Right renal pelvis (tissue), 4 donors: ENCODE measurements at places on chromosomes 7 and 10. TPM values are rescaled to one million over a fixed set of nuclear protein-coding genes. Genes with fewer than 3 reads are reported as not detected.

GRCh38 chr7:130353196-130353595, 8.6 kb downstream of the CPA5 start:
- no peak for DNase-seq

DNA sequence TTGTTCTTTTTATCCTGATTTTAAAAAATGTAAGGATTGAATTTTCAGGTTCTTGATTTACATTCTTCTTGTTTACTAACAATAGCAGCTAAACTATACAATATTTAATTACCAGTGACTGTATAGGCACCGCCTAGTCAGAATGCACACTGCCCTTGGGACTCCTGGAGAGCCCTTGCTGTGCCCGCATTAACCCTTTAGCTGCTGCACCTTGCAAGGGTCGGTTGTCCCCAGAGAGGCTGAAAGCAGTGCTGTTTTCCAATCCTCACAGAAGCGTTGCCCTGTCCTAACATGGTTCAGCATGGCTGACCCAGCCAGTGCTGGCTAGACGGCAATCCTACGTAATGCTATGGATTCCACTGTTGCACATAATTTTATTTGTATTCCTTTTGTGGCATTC, 102.6 kb downstream of the HECW1 start:
- DNase-seq = no peak

SUN3 gene
- 0.29 TPM for polyA plus RNA-seq

NEUROD6 gene
- not detected for polyA plus RNA-seq

DNA sequence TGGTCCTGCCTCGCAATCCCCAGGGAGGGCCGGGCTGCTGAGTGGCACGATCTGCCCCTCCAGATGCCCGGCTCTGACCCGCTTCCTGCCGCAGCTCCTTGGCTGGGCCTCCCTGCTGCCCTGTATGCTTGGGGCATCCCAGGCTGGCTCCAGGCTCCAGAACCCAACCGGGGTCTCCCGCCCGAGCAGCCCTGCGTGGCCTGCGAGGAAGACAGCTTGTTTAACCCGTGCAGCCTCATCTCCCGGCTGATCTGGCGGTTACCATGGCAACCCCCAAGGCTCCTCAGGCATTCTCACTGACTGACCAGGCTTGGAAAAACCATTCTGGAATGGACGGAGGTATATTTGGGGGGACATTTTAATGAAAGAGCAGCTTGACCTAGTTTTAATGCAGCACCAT, 232.4 kb upstream of the MYO3A start:
- DNase-seq = no peak

DNA sequence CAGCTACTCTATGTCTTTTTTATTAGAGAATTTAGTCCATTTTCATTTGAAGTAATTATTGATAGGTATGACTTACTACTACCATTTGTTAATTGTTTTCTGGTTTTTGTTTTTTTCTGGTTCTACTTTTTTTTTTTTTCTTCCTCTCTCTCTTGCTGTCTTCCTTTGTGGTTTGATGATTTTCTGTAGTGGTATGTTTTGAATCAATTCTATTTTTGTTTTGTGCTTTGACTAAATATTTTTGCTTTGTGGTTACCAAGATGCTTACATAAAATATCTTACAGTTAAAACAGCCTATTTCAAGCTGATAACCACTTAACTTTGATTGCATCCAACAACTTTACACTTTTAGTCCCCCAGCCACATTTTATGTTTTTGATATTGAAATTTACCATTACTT, 3.3 kb upstream of the OR2F2 start:
- no peak for DNase-seq

- no peak for DNase-seq
Measured at GRCh38 chr10:116043304-116043703, 229.7 kb downstream of the GFRA1 start.

ADAM12 gene
- polyA plus RNA-seq = 17.9 TPM

GRCh38 chr7:90972906-90973550, 291.2 kb upstream of the FZD1 start:
- DNase-seq = no peak

DNA sequence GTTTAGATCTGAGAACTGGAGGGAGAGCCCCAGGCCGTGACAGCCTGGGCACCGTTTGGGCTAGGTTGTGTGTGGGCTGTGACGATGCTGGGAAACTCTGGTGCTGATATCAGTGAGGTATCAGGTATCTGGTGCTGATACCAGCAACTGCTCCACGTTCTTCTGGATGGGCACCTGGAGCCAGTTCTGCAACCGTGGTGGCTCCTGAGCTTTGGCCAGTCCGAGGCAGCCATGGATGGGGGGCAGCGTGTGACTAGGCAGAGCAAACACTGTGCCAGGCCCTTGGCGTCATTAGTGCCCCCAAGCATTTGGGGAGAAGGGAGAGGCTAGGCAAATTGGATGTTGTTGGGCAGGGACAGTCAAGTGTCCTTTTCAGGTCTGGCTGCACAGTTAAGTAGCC, 57.9 kb downstream of the ZNF467 start:
- no peak for DNase-seq

- DNase-seq = no peak
Measured at GRCh38 chr7:154757756-154758155, 245.2 kb downstream of the PAXIP1 start.

DNA sequence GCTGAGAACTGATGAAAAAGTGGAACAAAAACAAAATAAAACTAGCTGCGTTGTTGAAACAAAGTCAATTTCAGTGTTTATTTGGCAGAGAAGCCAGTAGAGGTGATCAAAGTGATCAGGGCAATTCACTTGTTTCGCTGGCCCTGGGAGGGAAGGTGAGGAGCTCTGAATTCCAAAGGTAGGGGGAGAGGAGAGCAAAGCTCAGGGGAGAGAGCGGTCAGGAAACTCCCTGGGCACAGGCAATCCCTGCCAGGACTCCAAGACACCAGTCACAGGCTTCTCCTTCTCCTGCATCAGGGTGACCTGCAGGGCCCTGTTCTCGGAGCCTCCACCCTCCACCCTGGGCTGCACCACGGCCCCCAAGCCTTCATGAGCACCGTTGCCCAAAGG, 6.8 kb upstream of the KIAA1217 start:
- DNase-seq = no peak

- DNase-seq = no peak
Measured at GRCh38 chr10:59631237-59631636, 78.4 kb downstream of the SLC16A9 start.

NUTM2E gene
- polyA plus RNA-seq = 0.10 TPM

GRCh38 chr10:116324951-116325635, 845 bp downstream of the CCDC172 start:
- no peak for DNase-seq

DNA sequence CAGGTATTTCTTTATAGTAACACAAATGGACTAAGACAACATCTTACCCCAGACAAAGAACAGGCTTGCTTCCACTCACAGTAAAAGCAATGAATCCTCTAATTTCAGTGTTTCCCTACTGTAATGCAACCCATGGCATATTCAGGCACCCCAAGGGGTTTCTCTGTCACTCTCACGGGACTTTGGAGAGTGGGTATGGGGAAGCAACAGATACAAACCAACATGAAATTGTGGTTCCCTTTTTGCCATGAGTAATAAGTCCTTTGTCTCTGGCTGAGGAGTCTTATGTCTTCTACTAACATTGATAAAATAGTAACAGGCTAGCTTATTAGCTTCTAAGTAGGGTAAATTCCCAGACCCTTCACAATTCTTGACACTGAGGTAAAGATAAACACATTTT, 51.4 kb upstream of the AOAH start:
- no peak for DNase-seq

DNA sequence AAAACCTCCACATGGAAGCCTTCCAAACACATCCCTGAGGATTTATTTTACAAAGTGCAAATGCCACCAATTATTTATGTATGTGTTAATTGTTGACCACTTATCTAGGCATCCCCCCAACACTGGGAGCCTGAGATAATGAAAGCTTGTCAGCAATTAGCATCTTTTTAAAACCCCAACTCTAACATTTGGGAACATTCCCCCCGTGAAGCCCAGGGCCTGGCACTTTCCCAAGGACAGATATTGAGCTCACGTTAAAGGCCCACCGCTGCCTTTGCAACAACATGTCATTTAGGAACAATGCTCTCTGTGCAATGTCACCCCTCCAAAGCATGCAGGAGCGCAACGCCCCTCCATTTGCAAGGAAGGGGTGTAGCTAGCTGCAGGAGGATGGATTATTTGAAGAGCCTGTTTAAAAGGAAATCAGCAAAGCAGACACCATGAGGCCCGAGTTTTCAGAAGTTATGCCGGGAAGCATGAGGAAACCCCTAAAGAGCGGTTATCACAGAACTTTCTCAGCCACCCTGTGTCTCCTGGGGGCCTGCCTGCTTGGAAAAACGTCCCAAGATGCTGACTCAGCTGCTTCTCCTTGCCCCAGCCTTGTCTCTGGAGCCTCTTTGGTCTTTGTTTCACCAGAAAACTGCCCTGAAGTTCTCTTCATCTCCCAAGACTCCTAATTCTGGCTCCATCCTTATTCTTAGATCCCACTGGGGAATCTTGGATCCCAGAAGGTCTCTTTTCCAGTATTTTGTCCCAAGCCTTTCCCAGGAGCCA, 444.1 kb downstream of the GRID1 start:
- DNase-seq = no peak

DNAJC12 gene
- 16.0 TPM for polyA plus RNA-seq
